ENCODE measurements at places on chromosomes 12 and 14.
A peak's percentile ranks its signal among the peaks of the same experiment; 100 is the strongest.

DNA sequence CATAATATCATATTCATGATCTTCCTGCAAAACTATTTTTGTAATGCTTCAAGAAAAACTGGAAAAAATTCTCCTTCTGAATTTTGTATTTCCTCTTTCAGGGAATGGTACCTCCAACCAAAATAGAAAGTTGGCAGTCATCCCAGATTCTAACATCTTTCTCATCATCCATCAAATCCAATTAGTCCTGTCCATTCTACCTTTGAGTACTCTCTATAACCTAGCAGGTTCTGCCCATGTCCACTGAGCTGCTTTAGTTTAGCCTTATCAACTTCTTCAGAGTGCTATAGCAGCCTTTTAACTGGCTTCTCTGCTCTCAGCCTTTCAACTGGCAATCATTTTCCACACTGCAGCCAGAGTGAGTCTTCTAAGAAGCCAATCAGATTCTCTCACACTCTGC is 236.2 kb downstream of the AKAP6 start:
- peaks cover 10% of the 10 kb centered on the region for H3K4me1 ChIP-seq
- no peaks in the 10 kb centered on the region for H3K36me3 ChIP-seq
- no peak overlapping the region for H3K4me3 ChIP-seq
- no peaks in the 10 kb centered on the region for H3K27me3 ChIP-seq

DNA sequence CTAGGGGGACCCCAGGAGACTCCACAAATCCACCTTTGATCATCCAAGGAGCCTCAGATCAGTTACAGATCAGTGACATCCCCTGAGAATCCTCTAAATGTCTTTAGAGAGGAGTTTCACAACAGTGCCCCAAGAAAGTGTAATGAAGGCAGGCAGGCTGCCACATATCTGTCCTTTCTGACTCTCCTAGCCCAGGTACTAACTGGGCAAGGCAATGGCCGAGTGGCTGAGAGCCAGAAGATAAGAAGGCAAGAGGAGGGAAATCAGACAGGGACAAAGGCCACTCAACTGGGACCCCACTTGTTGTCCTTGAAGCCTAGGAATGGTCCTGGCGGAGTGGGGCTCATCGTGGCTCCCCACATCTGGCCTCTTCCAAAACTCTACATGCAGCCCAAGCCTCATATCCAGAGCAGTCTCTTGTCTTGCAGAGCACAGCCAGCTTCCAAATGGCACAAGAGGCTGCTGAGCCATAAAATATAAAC is 11.6 kb downstream of the ACTN1 start:
- H3K27me3 ChIP-seq, result no peaks in the 10 kb centered on the region
- H3K4me3 ChIP-seq, result no peak overlapping the region
- peaks cover 84% of the 10 kb centered on the region for H3K4me1 ChIP-seq
- no peak for DNase-seq
- H3K27ac ChIP-seq, result peak overlapping the region; percentile 6
- H3K36me3 ChIP-seq, result peaks cover 50% of the 10 kb centered on the region

DNA sequence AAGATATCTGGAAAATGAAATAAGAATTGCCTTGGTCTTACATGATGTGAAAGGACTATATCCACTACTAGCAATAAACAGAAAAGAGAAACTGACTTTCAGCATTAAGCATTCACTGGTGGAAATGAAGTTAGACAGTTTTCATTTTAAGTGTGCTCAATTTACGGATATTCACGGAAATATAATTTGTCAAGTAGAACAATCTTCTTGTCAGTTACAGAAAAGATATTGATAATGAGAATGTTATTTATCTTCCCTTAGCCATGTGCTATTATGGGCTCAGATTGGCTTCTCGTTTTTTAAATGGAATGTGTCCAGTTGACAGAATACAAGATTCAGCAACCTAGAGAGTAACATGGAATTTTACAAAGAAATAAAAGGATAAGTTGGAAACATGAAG is 118.6 kb upstream of the SLCO1C1 start:
- no peaks in the 10 kb centered on the region for H3K27me3 ChIP-seq
- H3K27ac ChIP-seq, result no peak overlapping the region
- no peaks in the 10 kb centered on the region for H3K4me1 ChIP-seq
- DNase-seq, result no peak
- no peak overlapping the region for H3K4me3 ChIP-seq

GRCh38 chr12:49503674-49504180 is 35.1 kb upstream of the KCNH3 start:
- H3K27ac ChIP-seq, result no peak overlapping the region
- H3K36me3 ChIP-seq, result peaks cover 8% of the 10 kb centered on the region
- no peaks in the 10 kb centered on the region for H3K27me3 ChIP-seq
- H3K4me3 ChIP-seq, result no peak overlapping the region
- H3K4me1 ChIP-seq, result peaks cover 5% of the 10 kb centered on the region

DNA sequence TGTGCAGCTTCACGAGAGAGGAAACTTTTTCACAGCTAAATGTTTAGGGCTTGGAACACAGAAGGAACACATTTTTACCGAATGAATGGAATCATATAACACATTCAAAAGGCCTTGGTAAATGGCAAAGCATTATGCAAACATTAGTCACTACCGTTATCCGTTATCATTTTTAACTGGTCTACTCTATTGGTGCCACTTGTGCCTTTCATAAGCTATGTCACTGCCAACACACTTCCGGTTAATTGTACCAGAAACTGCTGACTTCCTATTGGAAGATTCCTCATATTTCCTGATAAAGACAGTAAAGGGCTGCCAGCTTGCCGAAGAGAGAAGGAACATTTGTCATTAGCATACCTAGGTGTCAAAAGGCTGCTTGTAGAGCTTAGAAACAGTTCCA is 169.2 kb downstream of the APAF1 start:
- no peak overlapping the region for H3K27ac ChIP-seq
- no peaks in the 10 kb centered on the region for H3K27me3 ChIP-seq
- no peak for DNase-seq
- no peak overlapping the region for H3K4me3 ChIP-seq

DNA sequence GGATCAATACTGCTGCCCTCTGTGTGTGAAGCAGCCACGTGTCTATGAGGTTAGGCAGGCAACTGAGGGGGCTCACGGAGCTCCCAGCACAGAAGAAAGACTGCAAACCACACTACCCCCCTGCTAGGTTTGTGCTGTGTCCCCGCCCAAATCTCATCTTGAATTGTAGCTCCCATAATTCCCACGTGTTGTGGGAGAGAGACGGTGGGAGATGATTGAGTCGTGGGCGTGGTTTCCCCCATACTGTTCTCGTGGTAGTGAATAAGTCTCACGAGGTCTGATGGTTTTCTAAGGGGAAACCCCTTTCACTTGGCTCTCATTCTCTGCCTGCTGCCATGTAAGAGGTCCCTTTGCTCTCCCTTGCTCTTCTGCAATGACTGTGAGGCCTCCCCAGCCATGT is 68.6 kb downstream of the ACTN1 start:
- no peak overlapping the region for H3K27ac ChIP-seq
- H3K36me3 ChIP-seq, result peaks cover 78% of the 10 kb centered on the region
- peak; percentile 41 for DNase-seq
- H3K4me3 ChIP-seq, result no peak overlapping the region
- no peaks in the 10 kb centered on the region for H3K27me3 ChIP-seq

DNA sequence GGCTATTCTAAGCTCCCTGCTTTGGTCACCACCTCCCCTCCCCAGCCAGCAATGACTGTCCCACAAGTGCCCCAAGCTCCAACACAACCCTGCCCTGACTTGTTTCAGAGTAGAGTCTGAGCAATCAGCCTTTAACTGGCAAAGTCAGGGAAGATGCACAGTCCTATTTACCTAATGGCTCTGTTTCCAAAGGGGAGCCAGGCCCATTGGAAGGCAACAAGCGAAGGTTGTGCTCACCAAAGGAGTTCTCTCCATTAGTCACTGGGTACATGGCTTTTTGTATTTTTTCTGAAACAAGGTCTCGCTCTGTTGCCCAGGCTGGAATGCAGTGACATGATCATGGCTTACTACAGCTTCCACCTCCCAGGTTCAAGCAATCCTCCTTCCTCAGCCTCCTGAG is 267.1 kb upstream of the CRY1 start:
- no peak for DNase-seq
- peaks cover 3% of the 10 kb centered on the region for H3K27me3 ChIP-seq
- no peak overlapping the region for H3K27ac ChIP-seq
- H3K36me3 ChIP-seq, result no peaks in the 10 kb centered on the region

- H3K27ac ChIP-seq, result no peak overlapping the region
- DNase-seq, result peak; percentile 11
- no peaks in the 10 kb centered on the region for H3K36me3 ChIP-seq
- H3K27me3 ChIP-seq, result no peaks in the 10 kb centered on the region
Measured at GRCh38 chr12:72214163-72214562, 58.0 kb upstream of the TRHDE start.

DNA sequence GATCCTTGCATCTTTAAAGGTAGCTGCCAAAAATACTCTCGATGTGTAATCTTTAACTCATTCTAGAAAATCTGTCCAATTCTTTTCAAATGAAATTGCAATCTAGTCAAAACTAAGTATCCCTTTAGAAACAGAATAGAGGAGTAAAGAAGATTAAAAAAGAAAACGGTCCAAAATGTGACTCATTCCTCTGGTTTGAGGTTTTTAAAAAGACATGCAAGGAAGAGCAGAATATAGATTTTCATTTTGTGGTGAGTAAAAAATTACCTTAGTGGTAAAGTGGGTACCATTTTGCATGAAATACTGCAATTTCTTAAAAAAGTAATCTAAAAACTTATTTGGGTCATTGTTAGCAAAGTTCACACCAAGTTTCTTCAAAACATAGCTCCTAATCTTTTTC is 108.4 kb downstream of the BRMS1L start:
- H3K4me1 ChIP-seq, result no peaks in the 10 kb centered on the region
- no peak overlapping the region for H3K27ac ChIP-seq
- H3K4me3 ChIP-seq, result no peak overlapping the region
- H3K36me3 ChIP-seq, result no peaks in the 10 kb centered on the region
- H3K27me3 ChIP-seq, result peaks cover 1% of the 10 kb centered on the region

DNA sequence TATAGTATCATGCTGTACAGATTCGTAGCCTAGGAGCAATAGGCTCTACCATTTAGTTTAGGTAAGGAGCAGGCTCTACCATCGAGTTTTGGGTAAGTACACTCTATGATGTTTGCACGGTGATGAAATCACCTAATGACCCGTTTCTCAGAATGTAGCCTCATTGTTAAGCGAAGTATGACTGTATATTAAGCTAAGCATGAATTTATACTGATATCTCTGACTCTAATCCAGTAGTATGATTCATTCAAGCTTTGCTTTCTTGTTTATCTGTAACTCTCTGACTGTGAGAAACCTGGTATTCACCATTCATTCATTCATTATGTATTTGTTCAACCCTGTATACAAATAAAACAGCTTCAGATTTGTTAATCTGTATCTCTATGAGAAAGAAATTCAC is 283.9 kb upstream of the PRICKLE1 start:
- no peaks in the 10 kb centered on the region for H3K36me3 ChIP-seq
- H3K27ac ChIP-seq, result no peak overlapping the region
- H3K27me3 ChIP-seq, result no peaks in the 10 kb centered on the region
- H3K4me3 ChIP-seq, result no peak overlapping the region
- H3K4me1 ChIP-seq, result no peaks in the 10 kb centered on the region
- peak; percentile 57 for DNase-seq

- DNase-seq, result no peak
- no peaks in the 10 kb centered on the region for H3K27me3 ChIP-seq
- no peak overlapping the region for H3K27ac ChIP-seq
- no peak overlapping the region for H3K4me3 ChIP-seq
Measured at GRCh38 chr12:131203666-131204415, 250.1 kb downstream of the ADGRD1 start.

- no peaks in the 10 kb centered on the region for H3K4me1 ChIP-seq
- no peak overlapping the region for H3K27ac ChIP-seq
- DNase-seq, result no peak
- no peak overlapping the region for H3K4me3 ChIP-seq
Measured at GRCh38 chr14:47536341-47536740, 139.1 kb downstream of the MDGA2 start.

DNA sequence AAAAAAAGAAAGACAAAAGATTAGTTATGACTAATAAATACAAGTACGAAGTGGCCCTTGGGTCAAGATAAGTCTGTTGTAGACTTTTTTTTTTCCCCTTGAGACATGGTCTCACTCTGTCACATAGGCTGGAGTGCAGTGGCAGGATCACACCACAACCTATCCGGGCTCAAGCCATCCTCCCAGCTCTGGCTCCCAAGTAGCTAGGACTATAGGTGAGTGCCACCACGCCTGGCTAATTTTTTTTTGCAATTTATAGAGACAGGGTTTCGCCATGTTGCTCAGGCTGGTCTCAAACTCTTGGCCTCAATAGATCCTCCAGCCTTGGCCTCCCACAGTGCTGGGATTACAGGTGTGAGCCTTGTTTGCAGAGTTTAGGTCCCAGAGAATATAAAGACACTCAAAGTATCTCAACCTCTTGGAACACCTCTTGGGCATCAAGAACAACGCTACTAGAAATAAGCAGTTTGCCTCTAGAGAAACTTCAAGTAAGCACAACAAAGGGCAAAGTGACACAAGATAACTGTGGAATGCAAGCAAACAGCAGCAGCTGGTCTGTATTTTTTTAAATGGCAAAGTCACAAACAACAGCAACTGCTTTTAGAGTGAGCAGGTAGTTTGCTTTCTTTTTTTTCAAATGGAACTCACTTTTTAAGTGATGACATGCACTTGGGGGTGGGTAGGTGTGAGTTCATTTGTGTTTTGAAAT is 3.9 kb upstream of the MDM2 start:
- H3K27me3 ChIP-seq, result no peaks in the 10 kb centered on the region
- no peak for DNase-seq
- H3K4me1 ChIP-seq, result peaks cover 2% of the 10 kb centered on the region
- no peaks in the 10 kb centered on the region for H3K36me3 ChIP-seq

DNA sequence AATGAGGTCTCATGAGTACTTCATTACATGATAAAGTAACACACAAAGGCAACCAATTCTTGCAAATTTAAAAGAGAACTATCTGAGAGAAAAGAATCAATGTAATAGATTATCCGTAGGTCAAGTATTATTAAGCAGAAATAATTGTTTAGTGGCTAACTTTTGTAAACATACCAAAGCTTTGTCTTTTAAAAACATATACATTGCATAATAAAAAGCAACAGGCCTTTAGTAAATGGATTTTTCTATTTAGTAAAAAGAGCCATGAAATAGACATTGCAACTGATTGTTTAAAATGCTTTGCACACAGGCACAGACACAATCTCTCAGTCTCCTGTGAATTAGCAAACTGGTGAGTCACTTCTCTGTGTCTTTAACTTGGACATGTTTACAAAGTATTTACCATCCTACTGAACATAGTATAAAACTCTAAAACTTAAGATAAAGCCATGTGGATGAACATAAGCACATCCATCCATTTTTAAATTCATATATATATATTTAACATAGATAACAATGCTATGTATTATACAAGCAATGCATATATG is 518.7 kb upstream of the MGAT4C start:
- peak; percentile 60 for DNase-seq
- H3K4me3 ChIP-seq, result no peak overlapping the region
- H3K36me3 ChIP-seq, result no peaks in the 10 kb centered on the region
- no peak overlapping the region for H3K27ac ChIP-seq
- no peaks in the 10 kb centered on the region for H3K27me3 ChIP-seq

- peaks cover 19% of the 10 kb centered on the region for H3K4me1 ChIP-seq
- DNase-seq, result peak; percentile 37
- no peak overlapping the region for H3K27ac ChIP-seq
Measured at GRCh38 chr12:13179211-13180074, 17.1 kb upstream of the EMP1 start.

All from IMR-90 (cell line).